ENCODE measurements at places on chromosomes 7 and 10. TPM values are rescaled to one million over a fixed set of nuclear protein-coding genes. Genes with fewer than 3 reads are reported as not detected.
A peak's percentile ranks its signal among the peaks of the same experiment; 100 is the strongest.

Gene SLC13A1
- total RNA-seq: not detected

Gene HABP2
- total RNA-seq: not detected

Gene C10orf95
- total RNA-seq: under 0.01 TPM

Gene SDK1
- total RNA-seq: 2.1 TPM

GRCh38 chr10:121624836-121625486, 26.7 kb upstream of the FGFR2 start:
- no peak for DNase-seq

DNA sequence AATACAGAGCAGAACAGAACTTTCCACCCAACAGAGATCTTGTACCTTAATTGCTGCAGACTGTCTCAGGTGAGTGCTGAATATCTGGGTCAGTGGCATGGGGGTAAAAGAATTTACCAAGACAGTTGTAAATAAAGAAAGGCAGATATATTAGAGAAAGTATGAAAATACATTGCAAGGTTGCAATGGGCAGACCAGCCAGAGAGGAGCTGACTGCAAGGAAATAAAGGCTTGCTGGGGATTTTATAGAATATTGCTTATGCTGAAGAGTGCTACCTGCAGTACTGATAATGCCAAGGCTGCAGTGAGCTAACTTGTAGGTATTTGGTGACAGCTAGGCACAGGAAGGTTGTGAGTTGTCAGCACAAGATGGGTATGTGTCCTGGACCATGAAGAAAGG, 171.0 kb upstream of the TRIM24 start:
- no peak for DNase-seq

GRCh38 chr7:19670806-19671205, 38.0 kb downstream of the POLR1F start:
- DNase-seq: no peak

DNA sequence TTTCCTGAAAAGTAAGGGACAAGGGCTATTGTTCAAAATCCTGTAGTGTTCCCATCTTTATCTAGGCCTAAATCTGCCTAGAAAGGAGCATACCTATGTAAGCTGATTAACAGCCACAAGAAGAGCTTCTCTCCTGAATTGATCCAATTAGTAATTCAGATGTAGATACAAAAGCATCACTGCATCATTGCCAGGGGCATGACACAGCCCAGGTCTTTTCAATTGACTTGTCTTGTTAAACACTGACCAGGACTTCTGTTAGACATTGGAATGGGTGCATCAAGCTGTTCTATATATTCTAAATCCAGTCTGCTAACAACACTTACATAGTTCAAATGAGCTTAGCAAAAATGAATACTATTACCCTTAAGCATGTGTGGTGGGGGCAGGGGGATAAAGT, 589.2 kb downstream of the INHBA start:
- DNase-seq: no peak

- no peak for DNase-seq
Measured at GRCh38 chr10:7546385-7546967, 120.3 kb downstream of the ITIH5 start.

GRCh38 chr10:114624422-114624821, 33.7 kb downstream of the ABLIM1 start:
- no peak for DNase-seq

- DNase-seq: peak; percentile 72
Measured at GRCh38 chr10:89079961-89080360, 89.4 kb downstream of the FAS start.

DNA sequence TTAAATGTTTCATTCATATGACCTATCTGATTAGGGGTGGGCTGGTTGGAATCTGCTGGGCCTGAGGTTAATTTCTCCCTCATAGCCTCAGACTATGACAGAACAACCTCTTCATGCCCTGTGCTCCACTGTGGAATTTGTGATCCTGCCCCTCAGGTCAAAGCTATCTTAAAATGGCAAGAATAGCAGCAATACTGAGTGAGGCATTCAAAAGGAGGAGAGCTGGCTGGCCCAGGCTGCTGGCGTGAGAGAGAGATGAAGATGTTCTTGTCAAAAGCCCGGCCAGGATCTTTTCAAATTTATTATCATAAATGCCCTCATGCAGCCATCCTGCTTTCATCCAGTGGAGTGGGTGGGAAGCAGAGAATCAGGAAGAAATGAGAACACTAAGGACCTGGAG, 41.8 kb upstream of the PLCE1 start:
- no peak for DNase-seq

Measured in dermis microvascular lymphatic vessel endothelial cell (primary cell).